NCI-H345 (cell line): ENCODE measurements at places on chromosomes 4 and X.

DNA sequence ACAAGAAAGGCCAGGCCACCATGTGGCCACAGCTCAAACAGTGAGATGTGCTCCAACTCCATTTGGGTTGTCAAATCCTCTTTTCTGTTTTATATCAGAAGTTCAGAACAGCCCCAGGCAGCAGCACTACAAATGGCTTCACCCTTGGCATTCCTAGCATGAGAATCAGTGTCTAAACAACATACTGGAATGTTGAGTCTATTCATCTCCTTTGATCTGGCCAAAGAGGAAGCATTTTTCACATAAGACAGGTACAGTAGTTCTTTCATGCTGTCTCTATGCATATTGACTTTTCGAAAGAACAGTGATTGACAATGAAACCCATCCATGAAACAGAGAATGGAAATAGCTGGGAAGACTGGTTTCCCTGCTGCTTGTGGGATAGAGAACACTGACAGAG, 289.5 kb downstream of the USP46 start:
- DNase-seq = no peak

DNA sequence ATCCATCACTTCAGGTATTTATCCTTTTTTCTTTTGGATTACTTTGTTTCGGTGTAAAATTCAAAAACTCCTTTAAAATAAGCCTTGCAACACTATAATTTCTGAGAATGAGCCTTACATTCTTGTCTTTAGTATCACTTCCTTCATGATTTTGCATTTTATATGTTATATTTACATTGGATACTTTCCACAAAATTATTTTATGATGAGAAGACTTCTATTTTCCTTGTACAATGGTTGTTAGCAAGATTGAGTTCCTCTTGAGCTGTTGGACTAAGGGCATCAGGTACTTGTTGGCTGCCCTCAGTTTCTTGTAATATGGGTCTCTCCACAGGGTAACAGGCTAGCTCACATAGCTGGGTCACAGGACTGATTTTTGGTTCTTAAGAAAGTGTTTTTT, 22.7 kb upstream of the HPGDS start:
- no peak for DNase-seq

DNA sequence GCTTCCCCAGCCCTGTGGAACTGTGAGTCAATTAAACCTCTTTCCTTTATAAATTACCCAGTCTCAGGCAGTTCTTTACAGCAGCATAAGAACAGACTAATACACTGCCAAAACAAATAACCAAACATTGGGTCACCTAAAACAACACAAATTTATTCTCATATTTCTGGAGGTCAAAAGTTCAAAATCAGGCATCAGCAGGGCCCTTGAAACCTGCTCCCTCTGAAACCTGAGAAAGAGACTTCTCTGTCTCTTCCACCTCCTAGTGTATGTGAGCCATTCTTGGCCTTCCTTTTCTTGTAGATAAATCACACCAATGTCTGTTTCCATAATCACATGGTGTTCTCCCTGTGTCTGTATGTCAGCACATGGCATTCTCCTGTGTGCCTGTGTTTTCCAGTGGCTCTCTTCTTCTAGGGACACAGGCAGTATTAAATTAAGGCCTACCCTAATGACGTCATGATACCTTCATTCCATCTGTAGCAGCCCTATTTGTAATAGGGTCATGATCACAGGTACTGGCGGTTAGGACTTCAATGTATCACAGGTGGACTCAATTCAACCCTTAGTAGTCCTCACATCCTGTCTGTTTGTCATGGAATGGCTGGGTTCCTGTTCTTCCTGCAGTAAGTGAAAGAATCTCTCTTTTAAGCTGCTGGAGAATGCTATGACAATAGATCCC, 147.3 kb upstream of the CLNK start:
- DNase-seq = no peak

GRCh38 chr4:158610790-158611189, 60.9 kb downstream of the C4orf46 start:
- DNase-seq = no peak

DNA sequence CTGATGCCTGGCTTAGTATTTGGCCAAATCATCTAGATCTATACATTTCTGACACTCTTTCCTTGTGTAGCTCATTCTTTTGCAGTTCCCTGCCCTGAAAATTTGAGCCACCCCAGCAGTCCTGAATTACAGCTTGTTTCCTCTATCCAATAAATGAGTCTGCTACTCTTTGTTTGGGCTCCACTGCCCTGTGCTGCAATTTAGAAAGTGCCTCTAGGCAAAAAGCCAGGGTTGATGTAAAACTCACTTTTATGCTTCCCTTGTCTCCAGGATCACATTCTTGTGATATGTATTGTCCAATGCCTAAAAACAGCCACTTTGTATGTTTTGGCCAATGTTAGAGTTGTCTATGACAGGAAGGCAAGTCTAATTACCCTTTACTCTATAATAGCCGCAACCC, 101.7 kb upstream of the MAP3K15 start:
- no peak for DNase-seq

GRCh38 chr4:37799941-37800554, 26.4 kb upstream of the PGM2 start:
- no peak for DNase-seq

DNA sequence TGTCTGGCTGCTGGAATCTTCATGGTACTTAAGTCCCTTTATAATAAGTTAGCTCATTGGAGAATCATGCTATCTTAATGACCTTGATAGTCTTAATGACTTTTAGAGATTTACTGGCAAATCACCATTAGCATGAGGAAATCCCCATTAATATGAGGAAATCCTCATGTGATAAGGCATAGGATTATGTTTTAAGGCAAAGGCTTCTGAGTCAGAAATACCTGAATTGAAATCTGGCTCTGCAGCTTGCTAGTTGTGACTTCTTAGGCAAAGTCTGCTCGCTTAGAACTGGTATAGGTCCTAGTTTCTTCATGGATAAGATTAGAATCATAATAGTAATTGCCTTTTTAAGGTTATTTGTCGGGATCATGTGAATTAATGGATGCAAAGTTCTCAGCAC, 190.2 kb upstream of the BANK1 start:
- no peak for DNase-seq

DNA sequence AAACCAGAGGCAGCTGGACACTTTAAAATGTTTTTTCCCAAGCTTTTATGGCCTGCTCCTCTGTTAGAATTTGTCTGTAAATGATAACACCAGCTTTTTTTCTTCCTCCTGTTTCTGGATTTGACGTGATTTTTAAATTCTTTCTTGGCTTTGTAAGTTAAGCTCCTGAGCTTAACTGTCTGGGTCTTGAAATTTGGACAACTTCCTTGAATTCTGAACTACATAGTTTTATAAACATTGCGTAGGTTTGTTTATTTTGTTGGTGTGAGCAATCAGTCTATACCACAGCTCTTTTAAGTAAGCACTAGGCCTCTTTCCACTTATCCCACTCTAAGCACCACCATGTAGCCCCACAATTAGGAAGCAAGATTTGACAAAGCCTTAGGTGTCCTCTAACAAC, 144.4 kb upstream of the GUCY1A1 start:
- no peak for DNase-seq

DNA sequence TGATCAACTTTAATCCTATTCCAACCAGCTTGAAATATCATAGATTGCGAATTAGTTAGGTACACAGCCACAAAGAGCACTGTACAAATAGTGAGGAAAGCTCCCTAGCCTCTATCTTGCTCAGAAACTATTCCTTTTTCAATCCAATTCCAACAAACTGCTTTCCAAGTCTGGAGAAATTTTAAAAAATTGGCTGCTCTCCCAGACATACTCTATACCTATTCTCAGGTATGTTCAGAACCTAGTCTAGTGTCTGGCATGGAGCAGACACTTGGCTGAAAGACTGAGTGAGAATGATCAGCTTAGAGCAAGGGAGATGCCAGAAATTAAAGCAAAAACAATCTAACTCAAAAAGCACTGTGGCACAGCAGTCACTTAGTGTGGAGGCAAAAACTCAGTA, 105.9 kb downstream of the SLC10A7 start:
- no peak for DNase-seq

DNA sequence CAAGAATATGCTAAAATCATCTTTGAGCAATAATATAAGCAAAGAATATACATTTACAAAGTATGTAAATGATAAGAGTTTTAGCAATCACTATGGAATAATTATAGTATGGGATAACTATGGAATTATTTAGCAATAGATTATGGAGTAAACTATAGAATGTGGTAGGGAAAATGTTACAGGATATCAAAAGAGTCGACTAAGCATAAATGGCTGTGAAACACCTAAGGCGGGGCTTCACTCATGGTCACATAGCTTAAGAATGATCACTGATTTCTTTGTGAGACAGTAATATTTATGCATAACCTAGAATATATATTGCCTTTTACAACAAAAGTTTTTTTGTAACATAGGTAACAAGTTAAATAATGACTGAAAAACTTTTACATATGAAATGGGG, 2049.7 kb downstream of the ARAP2 start:
- no peak for DNase-seq

- DNase-seq = no peak
Observed at GRCh38 chr4:111678479-111678878, 466.8 kb upstream of the FAM241A start.

- DNase-seq = no peak
Observed at GRCh38 chrX:24055043-24055356, 244 bp downstream of the EIF2S3 start.

- no peak for DNase-seq
Observed at GRCh38 chr4:79850626-79851025, 222.4 kb downstream of the ANTXR2 start.
